ENCODE measurements at places on chromosomes 5 and 9.

DNA sequence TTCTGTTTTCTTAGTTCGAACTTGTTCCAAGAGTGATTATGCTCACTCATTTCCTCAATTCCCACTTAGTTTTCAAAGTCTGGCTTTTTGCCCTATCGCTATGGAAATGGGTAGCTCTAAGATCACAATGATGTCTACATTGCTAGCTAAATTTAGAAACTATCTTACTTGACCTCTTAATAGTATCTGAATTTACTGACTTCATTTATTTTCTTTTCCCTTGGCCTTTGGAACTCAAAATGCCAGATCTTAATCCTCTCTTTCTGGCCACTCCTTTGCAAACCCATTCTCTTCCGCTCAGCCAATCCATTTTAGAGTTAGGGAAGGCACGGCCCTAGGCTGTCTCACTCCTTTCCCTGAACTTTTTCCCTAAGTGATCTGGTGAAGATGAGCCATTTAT, 137.0 kb downstream of the FER start:
- DNase-seq = no peak

- no peak for DNase-seq
Measured at GRCh38 chr9:128704356-128704670, 2.0 kb downstream of the PKN3 start.

- DNase-seq = no peak
Measured at GRCh38 chr9:15755660-15756059, 202.8 kb downstream of the CCDC171 start.

DNA sequence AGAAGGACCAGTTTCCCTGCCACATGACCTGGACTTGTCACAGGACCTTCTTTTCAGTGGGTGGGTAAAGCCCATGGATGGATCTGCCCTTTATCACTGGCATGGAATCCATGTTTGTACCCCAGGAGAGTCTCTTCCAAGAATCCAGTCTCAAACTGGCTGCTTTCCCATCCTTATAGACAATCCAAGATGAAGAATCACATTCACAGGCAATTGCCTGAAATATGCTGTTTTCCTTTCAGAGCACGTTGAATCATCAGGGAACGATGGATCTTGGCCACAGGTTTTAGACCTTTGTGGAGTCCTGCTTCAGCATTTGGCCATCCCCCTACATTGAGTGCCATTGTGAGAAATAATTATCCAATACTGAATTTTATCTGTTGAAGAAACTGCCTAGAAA, 319.8 kb downstream of the ASTN2 start:
- DNase-seq = no peak

GRCh38 chr9:691825-692400, 149.6 kb upstream of the DMRT1 start:
- DNase-seq = no peak

GRCh38 chr9:124733964-124734740, 37.0 kb downstream of the NR6A1 start:
- no peak for DNase-seq

Measured in NCI-H1048 (cell line).